ENCODE measurements at places on chromosomes 7 and 10.
A peak's percentile ranks its signal among the peaks of the same experiment; 100 is the strongest.

GRCh38 chr10:7082967-7083366, 327.9 kb downstream of the SFMBT2 start:
- DNase-seq = no peak

DNA sequence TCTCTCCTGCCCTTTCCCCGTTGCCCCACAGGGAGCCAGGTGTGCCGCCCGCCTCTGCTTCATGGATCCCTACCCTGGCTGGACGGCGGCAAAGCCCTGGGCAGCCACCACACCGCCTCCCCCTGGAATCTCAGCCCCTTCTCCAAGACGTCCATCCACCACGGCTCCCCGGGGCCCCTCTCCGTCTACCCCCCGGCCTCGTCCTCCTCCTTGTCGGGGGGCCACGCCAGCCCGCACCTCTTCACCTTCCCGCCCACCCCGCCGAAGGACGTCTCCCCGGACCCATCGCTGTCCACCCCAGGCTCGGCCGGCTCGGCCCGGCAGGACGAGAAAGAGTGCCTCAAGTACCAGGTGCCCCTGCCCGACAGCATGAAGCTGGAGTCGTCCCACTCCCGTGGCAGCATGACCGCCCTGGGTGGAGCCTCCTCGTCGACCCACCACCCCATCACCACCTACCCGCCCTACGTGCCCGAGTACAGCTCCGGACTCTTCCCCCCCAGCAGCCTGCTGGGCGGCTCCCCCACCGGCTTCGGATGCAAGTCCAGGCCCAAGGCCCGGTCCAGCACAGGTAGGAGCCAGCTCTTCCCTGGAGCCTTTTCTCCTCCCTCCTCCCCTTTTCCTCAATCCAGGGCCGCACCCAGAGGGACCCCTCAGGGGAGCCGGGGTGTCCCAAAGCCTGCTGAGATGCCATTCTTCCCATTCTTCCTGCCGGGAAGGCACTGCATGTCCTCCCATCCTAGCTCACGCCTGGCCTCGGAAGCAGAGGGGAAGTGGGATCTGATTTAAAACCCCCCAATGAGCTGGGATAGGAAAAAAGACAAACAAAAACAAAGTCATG, 4.0 kb downstream of the GATA3 start:
- no peak for DNase-seq

DNA sequence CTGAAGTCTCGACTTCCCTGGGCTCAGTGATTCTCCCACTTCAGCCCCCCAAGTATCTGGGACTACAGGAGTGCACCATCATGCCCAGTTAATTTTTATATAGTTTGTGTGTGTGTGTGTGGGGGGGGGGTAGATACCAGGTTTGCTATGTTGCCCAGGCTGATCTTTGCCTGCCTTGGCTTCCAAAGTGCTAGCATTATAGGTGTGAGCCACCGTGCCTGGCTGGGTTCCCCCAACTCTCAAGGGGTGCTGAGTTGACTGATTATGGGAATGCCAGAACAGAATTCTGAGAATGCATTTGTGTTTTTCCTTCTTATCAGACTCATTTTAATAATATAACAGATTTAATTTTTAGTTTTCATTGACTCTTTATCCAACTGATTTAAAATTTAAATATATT, 19.5 kb downstream of the RPA3 start:
- no peak for DNase-seq

- DNase-seq = no peak
Measured at GRCh38 chr10:42743697-42744096, 38.9 kb upstream of the BMS1 start.

DNA sequence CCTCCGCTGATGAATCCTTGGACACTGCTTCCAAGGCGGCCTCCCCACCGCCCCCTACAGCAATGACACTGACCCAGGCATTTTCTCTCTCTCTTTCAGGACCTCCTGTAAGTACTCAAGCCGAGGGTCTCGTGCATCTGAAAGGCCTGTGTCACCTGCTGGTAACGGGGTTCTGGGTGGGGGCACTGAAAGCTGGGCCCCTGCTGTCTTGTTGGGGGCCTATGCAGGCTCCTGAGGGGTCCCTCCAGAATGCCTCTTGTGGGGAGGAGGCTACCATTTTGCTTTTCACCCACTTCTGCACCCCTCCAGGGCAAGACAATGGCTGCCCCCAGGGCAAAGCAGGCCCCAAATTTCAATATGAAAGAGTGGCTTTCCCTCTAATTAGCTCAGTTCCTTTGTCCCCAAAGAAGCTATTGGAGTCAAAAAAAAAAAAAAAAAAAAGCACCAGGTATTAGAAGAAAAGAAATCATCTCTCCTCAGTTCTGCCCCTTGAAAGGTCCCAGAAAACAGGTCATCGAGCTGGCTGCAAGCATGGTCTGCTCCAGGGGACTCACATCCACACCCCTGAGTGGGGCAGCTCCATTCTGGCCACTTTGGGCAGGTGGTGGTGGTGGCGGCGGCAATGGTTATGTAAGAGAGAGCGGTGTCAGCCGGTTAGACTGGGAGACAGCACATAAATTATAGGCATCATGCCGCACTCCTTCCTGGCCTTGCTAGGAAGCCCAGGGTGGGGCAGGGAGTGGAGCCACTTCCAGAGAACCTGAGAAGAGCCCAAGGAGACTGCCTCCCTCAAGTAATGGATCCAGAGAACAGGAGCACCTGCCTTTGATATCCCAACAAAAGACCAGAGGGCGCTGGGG, 66.2 kb downstream of the COL13A1 start:
- no peak for DNase-seq

DNA sequence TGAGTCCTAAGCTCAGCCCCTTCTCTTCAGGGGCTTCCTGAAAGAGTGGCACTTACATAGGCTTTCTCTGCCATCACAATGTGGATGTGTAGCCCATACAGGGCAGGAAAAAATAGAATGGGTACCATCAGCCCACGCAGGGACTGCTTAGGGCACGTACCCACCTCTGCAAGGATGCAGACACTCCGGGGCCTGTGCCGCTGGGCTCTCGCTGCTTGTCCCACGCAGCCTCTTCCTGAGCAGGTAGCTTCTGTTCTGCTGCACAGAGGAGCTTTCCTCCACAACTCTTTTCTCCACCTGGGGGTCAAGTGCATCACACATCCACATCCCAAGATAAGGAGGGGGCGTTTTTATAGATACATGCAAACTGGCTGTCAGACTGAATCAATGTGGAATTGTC, 34.3 kb downstream of the FRMPD2 start:
- DNase-seq = no peak

DNA sequence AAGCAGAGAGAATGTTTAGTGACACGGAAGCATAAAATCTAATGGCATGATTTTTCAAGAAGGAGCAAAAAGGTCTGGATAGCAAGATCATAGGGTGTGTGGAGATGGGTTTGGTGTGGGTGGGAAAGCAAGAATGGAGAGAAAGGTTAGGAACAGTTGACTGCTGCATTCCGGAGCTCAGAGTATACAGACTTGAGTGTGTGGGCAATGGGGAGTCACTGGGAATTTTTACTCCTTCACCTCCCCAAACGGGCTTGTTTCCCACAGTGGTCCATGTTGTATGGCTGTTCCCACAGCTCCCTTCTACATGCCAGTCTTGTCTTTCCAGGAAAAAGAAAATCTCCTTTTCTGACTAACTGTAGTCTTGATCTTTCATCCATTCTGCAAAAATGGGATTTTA, 122.1 kb downstream of the CDK6 start:
- no peak for DNase-seq

DNA sequence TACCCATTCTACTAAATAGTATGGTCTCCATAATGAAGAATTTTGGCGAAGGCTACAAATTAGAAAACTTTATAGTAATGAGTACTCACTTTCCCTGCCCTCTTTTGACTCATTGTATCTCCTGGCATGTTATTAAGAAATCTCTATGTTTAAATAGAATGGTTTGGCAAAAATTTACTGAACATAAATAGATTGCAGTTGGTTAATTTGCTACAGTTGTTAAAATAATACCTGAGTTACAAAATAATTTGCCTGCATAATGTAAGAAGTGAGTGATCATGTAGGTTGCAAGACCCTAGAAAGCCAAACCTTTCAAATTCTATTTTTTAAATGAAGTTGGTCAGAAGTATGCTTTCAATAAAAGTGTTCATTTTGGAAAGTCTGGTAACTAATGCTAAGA, 176.8 kb upstream of the AHR start:
- DNase-seq = no peak

DNA sequence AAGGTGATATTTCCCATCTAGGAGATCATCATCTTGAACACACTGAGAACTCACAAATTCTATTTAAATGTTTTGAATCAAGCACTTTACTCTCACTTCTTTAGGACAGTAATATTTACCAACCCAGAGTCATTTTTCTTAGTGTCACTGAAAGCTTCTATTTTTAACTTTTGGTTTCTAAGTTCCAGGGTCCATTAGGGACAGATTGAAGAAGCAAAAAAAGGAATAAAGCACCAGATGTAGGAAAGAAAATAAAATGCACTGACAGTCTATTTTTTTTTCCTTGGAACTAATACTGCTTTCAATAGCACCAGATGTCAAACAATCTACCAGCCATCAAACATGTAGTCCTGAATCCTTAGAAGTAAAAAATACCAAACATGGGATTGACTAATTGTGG, 526.7 kb upstream of the LRRN3 start:
- DNase-seq = no peak

DNA sequence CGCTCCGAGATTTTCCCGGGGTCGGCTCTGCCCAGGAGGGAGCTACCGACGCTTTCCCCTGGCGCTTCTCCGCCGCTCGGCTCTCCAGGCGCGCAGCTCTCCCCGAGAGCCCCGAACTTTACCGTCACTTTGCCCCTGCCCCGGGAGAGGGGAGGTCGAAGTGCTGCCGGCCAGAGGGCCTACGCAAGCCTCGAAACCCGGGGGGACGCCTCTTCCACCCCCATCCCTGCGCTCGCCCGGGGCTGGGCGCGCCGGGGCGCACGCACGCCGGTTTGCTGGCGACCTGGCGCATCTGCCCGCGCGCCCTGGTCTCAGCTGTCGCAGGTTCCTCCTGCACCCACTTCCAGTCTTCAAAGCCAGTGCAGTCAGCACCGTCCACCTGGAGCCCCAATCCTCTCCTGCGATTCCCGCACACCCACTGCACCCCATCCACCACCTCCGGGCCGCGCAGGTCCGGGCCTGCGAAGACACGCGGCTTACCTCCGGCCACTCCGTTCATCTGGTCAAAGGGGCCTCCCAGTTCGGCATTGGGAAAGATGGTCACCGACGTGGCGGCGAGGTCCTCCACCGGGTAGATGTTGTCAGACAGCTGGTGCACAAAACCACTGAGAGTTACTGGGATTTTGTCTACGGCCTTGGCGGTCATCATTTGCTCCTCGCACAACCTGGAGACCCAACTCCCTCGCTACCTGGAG, 638 bp downstream of the EGR2 start:
- DNase-seq = no peak

- peak; percentile 44 for DNase-seq
Measured at GRCh38 chr10:69124563-69125268, 738 bp downstream of the VPS26A start.

- no peak for DNase-seq
Measured at GRCh38 chr10:121700416-121700815, 102.2 kb upstream of the FGFR2 start.

- no peak for DNase-seq
Measured at GRCh38 chr7:74684921-74685320, 27.4 kb downstream of the GTF2I start.

- DNase-seq = no peak
Measured at GRCh38 chr10:122157451-122157850, 113.6 kb upstream of the BTBD16 start.

DNA sequence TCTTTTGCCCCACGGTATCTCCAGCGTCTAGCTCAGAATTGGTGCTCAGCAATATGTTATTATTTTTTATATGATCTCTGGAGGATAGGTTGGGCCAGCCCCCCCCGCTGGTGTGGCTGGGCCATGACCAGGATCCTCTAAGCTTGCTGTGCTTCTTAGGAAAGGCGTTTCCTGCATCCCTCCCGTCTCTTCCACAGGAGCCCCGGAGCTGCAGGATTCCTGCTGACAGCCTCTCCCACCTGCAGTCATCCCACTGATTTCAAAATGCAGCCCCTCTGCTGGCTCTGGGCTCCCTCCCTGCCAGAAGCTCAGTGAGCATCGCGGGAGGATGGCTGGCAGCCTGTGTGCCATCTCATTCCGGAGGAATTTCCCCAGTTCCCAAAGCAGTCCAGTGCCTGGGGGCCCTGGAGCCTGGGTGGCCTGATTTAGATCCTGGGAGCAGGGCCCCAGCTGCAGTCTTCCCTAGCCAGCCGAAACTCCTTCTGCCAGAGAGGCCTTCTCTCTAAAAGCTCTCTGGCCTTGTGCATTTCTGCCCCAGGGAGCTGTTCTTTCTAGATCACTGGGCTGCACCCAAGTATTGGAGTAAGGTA, 21.8 kb upstream of the GOLGA7B start:
- DNase-seq = no peak

DNA sequence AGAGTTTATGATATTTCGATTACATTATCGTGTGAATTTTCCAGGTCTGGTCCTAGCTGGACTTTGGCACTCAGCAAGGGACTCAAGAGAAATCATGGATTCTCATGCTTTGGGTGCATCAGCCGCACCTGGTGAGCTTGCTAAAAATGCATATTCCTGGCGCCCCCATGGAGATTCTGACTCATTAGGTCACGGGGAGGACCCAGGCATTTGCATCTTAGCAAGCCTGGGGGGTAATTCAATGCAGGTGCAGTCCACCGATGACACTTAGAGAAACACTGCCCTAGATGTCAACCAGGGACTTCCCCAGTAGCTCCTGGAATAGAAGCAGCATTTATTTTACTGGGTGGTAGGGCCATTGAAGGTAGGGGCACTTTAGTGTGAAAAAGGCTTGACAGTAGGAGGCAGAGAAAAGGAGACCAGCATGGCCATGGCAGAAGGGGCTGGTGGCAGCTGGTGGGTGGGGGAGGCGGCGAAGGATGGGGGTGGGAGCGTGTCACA, 29.9 kb upstream of the PDCD4 start:
- DNase-seq = no peak

DNA sequence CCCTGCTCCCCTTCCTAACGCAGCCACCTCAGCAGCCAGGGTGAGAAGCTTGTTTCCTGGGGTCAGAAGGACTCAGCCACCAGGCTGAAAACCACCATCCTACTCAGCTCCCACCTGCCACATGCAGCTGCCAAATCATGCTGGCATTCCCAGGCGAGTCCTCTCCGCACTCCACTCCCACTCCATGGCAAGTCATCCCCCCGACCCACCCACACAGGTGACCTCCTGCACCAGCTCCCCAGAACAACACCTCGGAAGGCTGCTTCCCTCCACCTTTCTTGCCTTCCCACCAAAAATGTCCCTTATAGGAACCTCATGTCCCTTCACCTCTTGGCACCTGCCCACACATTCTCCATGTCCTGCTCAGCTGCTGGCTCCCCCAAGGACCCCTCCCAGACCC, 4.6 kb downstream of the PDAP1 start:
- DNase-seq = no peak
